Anterior cingulate cortex (tissue), 58 donors: ENCODE measurements at places on chromosomes 2 and 18.

DNA sequence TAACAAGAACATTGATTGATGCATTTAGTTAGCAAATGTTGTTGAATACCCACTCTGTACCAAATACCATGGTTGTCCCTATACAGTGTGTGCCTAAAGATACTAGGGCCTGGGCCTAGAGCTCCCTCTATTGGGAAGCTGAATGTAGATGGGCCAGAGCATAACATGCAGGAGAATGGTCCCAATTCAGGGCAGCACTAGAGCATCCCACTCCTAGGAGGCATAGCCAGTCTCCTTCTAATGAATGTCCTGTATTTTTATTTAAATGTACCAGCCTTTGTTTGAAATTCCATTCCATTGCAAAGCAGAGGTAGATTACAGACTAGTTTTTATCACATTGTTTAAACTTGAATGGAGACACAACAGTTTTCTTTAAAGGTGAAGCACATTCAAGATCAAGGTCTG is 90.6 kb downstream of the FEZ2 start:
- DNase-seq: no peak

- no peak for DNase-seq
Observed at GRCh38 chr18:75478996-75479880, 51.7 kb upstream of the SMIM21 start.

- no peak for DNase-seq
Observed at GRCh38 chr2:28193630-28194403, 198.8 kb upstream of the FOSL2 start.

GRCh38 chr2:172674034-172674967 is 61.3 kb upstream of the RAPGEF4 start:
- DNase-seq: no peak

GRCh38 chr2:211981451-211981850 is 557.2 kb downstream of the ERBB4 start:
- DNase-seq: no peak

DNA sequence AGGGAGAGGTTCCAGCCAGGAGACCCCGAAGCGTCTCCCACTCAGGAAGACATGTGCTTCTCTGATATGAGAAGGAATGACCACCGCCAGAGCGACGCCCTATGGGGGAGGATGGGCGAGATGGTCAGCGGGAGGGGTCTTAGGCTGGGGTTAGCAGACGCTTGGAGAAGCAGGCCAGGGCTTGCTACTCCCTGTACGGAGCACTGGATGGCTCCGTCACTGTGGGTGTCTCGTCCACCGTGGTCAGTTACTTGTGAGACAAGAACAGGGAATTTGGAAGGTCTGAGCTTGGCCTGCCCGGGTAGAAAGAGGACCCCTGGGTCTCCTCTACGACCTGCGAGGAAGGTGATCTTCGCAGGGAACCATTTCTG is 39.8 kb downstream of the TMEM18 start:
- DNase-seq: no peak

GRCh38 chr2:141534666-141535362 is 596.0 kb downstream of the LRP1B start:
- no peak for DNase-seq

DNA sequence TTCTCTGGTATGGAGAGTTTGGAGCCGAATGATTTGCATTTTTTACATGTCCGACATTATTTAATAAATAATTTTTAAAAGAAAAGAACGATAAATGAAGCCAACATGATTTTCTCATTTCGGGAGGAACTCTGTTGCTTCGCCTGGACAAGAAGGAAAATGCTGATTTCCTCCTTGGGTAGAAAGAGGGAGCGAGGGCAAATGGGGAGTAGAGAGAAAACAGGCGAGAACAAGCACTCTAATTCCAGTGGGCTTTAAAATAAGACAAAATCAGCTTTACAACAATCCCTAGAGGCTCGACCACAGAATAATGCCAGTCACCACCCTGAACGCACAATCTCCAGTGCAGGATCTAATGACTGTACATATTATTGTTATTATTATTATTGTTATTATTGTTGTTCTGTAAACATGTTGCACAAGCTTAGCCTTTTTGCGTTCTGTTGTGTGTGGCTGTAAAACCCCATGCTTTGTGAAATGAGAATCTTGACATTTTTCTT is 3.7 kb downstream of the DLX1 start:
- DNase-seq: no peak

DNA sequence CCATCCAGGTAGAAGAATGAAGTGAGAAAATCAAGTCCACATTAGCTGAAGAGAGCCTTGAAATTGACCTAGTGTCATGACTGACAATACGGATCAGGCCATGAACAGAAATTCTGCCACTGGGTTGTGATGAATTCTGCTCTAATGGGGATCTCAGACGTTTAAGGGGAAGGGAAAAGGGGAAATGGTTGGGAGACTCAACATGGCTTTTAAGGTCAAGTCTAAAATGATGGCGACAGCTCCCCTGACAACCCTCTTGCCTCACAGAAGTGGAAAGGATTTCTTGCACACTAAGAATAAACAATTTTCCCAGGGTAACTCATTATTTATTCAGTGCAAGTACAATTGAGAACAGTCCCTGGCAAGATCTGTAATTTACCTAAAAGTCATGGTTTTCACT is 302.5 kb upstream of the ACVR2A start:
- DNase-seq: no peak

- no peak for DNase-seq
Observed at GRCh38 chr2:191245046-191245868, at the start of gene MYO1B. MYO1B (plus strand) TSS chr2:191245404; CDS start chr2:191276896, 31,492 bp downstream.

DNA sequence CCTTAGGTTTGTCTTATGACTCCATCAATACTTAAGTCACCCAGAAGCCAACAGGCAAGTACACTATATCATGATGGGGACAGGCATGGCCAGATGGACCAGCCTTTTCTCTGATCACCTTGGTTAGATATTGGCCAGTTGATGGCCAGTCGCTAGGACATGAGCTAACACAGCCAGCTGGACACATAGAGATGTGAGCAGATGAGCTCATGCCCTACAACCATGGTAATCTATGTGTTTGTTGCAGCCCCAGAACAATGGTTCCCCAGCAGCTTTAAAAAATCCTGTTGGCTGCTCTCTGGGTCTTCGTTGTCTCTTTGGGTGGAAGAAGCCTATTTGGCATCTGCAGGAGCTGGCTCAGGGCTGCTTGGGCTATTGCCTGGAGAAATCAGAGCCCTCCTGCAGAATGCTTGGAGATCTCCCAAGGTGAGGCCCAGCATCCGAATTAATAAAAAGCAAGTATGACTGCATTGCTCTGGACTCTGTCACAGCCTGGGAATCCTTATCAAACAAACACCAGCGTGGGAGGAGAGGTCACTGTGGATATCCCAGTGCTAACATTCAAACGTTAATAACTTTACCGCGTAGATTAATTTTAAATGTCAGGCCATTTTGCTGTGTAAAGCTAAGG is 62.3 kb upstream of the KLHL29 start:
- DNase-seq: no peak

DNA sequence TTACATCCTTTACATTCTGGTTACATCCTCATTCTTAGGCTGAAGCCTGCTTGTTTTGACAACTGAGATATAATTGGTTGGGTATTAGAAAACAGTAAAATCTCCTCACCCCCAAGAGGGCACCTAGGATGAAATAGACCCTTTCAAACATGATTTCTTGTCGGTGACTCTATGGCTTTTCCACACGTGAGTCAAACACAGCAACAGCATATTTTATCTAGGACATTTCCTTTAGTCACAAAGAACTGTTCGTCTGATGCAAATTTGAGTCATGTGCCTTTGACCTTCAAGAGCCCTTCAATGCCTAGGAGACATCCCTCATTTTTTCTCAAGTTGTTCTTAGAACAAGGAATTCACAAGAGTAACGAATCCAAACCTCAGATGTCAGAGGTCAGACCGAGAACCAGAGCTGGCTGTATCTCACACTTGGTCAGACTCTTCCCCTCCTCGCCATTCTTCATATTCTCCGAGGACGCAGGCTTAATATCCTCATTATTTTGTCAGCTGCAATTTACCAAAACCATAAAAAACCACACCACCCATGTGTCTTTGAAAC is 60.5 kb upstream of the ALKAL2 start:
- DNase-seq: no peak

DNA sequence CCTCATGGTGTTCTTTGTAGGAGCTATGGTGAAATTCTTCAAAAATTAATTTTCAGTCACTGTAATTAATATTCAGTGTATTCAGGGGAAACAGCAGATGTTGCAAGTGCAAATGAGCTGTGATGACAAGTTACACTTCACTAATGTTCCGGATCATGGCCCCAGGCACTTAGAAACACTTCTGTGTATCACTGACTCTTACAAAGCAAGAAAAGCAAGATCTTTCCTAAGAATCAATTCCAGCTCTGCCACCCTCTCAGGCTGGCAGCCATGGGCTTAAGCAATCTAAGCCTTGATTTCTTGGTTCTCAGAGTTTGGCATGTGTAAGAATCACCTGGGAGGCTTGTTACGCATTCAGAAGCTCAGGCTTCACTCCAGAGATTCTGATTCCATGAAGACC is 78.0 kb downstream of the MARCHF4 start:
- no peak for DNase-seq

DNA sequence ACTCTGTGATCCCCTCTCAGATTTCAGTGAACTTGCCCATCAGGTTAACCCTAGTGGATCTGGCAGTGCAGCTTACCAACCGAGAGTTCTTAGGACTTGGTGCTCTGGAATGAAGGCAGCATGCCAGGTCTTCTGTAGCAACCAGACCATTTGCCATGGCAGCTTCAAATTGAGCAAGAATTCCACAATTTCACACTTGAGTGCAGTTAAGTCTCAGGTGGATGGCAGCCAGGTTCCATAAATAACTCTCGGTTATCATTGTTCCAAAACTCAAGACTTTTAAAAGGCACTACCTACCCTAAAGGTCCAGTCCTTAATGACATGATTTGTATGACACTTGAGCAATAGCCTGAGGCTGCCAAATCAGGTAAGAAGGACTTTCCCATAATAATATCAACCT is 48.1 kb downstream of the GALNT3 start:
- peak; percentile 7 for DNase-seq

DNA sequence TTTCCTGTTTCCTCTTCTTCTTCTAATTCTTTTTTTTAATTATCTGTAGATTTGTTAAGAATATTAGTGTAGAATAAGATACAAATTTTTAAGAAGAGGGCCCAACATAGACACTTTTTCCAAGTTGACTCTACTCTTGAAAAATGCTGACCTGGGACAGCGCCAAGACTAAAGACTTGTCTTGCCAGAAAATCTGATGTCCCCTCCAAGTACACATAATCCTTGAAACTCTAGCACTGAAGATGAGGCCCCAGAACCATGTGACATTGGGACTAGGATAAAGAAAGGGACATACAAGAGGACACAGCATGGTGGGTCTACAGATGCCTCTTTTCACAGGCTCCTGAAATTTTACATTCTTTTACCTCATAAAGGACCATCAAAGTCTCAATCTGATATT is 271.6 kb upstream of the SESTD1 start:
- no peak for DNase-seq

DNA sequence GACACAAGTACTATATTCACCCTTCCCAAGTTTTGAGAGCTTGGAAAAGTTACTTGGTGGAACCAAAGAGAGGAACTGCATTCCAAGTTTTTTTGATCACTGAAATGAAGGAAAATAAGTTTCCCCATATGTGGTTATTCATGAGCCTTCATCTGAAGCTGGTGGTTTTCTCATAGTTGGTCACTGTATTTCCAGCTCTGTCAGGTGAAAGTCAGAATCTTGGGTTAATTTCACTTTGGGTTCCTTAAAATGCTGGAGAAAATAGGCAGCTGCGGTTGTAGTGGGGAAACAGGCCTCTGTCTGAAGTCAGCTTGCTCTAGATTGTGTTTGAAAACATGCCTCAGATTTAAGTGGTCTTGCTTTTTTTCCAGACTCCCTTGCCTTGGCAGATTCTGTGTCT is 200.5 kb downstream of the HRH4 start:
- DNase-seq: no peak

DNA sequence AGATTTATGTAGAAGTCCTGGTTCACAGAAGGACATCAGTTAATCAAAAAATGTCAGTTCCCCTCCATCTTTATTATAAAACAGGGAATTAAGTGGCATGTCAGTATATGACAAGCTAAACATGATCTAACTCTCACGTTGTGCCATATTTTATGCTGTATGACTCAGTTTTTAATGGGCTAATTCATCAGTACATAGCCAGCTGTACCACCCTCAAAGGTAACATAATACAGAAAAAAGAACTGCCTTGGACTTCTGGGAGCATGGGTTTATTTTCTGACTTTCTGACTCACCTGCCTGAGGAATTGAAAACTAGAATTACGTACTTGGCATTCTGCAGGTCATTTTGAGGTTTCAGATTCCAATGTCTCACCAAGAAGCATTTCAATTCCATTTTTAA is 135.7 kb downstream of the CMPK2 start:
- no peak for DNase-seq

- DNase-seq: no peak
Observed at GRCh38 chr2:30323499-30323898, 92.2 kb downstream of the LBH start.
